Activated CD4-positive, alpha-beta T cell treated with anti-CD3 and anti-CD28 coated beads, Interleukin-10, Interleukin-2, amounts not matched to agents 100 ng/mL and 50 ng/mL, durations not matched to agents 16 hours and 8 hours (primary cell): ENCODE measurements at places on chromosomes 6 and 20.

DNA sequence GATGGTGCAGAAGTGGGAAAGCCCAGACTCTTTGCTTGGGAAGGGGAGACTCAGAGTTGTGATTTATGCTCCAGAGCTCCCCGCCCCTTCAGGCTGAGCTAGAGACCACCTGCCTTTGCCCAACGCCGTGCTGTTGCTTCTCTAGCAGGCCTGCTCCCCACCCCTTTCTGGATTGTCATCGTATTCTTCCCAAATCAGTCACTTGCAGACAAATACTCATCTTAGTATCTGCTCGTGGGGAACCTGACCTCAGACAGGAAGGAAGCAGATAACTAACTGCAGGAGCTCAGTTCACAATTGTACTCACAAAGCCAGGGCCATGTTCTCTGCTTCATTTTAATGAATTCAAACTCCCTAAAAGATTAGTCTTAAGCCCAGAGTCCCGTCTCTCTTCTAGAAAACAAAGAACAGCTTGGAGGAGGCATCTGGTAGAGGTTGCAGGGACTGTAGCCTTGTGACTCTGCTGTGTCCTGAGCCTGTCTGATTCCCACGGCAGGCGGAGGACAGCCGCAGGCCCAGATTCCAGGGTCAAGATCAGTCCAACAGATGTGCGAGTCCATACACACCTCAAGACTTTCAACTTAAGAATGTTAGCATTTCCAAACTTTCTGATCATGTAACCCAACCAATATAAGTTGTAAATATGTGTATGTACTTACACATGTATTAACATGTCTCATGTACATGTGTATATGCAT lies 57.2 kb upstream of the GGTLC1 start:
- DNase-seq: peak; percentile 89

GRCh38 chr6:168197636-168198301 lies 118.8 kb upstream of the FRMD1 start:
- no peak for DNase-seq

- DNase-seq: peak; percentile 79
Observed at GRCh38 chr6:105920071-105920470, 166.1 kb upstream of the PRDM1 start.

DNA sequence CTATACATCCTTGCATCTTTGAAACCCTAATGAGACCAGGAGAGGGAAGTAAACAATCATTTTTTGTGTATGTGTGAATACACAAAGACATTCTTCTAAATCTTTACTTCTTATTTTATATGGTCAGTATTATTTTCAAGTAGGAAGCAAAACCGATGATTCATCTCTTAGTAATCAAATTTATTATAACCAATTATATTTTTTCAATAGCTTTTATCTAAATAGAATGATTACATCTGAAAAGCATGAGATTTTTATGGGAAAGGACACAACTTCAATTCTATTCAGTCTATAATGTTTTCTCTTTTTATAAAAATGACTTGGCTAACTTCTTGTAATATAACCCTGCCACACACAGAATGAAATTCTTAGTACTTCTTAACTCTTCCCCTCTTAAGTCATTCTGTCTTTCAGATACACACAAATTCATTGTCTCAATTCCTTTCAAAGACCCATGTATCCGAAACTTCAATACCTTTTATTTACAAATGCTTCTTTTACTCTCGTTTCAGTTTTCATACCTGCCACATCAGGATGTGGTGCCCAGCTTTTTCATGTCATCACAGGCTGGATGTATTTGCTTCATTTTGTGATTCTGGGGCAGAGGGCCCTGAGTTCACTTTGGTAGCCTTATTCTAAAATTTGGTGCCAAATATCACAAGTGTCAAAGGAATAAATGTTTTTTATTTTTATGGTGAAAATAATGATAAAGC lies 227.0 kb downstream of the PHF3 start:
- DNase-seq: no peak

GRCh38 chr6:87826424-87826823 lies 124.4 kb upstream of the AKIRIN2 start:
- no peak for DNase-seq
